ENCODE measurements at places on chromosomes 1 and 21.

- no peak for DNase-seq
Observed at GRCh38 chr1:214290424-214291037, 9.6 kb downstream of the SMYD2 start.

GRCh38 chr1:199010933-199011332 is 372.1 kb downstream of the PTPRC start:
- no peak for DNase-seq

DNA sequence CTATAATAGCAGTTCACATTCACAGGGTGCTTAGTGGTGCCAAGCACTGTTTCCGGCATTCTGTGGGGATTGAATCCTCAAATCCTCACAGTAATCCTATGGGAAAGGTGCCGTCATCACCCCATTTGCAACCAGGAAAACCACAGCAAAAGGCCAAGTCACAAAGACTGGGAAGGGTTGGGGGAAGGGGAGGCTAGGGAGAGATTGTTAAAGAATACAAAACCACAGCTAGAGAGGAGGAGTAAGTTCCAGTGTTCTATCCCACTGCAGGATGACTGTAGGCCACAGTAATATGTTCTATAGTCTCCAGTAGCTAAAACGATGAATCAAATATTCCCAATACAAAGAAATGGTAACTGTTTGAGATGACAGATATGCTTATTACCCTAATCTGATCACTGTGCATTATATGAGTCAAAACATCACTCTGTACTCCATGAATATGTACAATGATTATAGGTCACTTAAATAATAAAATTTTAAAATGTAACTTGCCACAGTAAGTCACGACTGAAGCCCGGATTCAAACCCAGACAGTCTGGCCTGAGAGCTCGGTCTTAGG is 256.8 kb downstream of the TOMM20 start:
- no peak for DNase-seq

DNA sequence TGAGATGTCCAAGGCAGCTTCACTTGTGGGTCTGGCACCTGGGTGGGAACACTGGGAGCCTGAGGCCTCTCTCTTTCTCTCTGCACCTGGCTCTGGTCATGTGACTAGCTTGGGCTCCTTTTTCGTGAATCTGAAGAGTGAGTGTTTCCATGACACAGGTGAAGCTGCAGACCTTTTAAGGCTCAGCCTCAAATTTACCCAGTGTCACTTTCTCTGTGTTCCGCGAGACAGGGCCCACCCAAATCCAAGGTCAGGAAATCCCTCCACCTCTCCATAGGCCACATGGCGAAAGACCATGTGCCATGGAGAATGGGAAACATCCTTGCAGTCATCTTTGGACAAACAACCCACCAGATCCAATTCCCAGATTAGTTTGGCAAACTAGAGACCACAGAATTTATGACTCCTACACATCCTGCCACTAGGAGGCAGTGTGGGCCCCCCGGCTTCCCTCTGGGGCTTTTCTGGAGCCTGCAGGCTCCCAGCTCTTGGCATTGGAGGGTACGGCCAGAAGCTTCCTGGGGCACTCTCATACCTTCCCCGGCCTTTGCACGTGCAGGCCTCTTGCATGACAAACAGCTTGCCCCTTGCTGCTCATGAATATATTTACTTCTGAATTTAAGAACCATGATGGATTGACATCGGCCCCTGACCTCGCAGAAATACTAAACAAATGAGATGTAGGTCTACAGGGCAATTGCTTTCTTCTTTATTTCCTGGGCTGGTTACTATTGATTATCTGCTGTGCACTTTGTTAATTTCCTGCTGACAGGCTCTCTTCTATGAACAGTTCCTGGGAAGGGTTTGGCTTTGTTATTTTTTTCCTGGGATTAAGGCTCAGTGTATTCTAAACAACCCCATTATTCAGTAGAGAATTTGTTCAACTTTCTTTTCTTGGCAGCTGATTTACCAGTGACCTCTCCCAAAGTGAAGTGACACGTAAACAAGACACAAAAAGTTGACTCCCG is 180.7 kb downstream of the KAZN start:
- DNase-seq, result peak; percentile 28

DNA sequence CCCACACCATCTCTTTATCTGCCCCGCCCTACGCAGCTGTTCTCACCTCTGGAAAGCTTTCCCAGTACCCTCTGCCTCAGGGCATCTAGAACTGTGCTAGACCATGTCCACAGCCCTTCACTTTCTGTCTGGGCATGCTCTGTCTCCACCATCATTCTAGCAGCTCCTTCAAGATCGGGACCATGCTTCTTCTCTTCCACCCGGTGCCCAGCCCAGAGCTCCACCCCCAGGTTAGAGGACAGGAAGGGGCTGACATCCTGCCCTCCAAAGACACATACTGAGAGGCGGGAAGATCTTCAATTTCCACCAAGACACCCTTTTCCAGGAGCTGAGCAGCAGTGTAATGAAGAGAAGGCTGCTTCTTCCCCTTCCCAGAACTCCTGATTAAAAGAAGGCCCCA is 27.7 kb upstream of the MEF2D start:
- no peak for DNase-seq

DNA sequence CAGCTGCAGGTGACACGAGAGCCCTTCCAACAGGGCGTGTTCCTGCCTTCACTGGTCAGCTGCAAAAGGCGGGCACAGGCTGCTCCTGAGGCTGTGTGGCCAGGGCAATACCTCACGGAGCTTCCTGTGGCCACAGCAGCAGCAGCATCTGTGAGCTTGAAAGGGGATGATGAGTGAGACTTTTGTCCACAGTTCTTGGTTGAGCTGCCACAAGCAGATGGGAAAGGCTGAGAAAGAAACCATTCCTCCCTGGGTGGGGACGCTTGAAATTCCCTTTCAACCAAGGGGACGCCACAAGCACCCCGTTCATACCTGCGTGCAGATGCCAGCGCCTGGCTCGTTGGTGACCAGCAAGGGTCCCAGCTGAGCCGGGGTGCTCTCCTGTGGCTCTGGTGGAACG is 37.6 kb downstream of the B3GALT5 start:
- no peak for DNase-seq

- no peak for DNase-seq
Observed at GRCh38 chr1:7535934-7536878, 234.9 kb upstream of the VAMP3 start.

DNA sequence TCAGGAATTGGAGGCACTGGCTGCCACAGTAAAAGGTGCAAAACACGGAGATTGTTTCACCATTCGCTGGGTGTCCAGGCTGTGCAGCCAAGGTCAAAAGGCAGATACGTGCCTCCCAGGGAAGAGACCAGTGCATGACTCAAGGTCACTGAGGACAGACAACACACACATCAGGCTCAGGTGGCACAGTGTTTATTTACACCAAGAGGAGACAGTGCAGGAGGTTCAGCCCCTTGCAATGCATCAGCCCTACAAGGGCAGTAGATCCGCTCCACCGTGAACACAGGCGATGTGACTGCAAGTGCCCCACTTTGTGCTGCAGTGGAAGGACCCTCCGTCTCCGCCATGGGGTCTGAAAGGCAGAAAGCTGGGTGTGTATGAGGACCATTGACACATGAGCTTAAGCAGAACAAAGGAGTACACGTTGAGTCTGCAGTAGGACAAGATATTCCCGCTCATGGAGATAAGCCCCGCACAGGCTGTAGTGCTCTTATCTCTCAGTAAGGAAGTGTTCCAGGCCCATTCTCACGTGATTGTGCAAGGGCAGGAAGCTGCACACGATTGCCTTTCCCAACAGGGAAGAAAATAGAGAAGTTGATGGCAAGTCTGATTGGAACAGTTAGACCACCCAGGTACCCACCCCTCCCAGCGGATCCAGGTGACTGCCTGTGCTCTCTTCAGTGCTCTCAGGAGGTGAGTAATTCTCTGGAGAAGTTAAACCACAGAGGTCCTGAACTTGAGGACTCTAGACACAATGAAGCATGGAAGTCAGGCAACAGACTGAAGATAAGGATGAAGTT is 37.5 kb upstream of the QSOX1 start:
- DNase-seq, result no peak

GRCh38 chr1:65009176-65009575 is 42.8 kb upstream of the JAK1 start:
- no peak for DNase-seq

- no peak for DNase-seq
Observed at GRCh38 chr1:162649583-162649982, 17.3 kb downstream of the DDR2 start.

- no peak for DNase-seq
Observed at GRCh38 chr21:42672699-42673458, 19.5 kb downstream of the PDE9A start.

- no peak for DNase-seq
Observed at GRCh38 chr1:11516961-11517635, 38.1 kb downstream of the DISP3 start.

GRCh38 chr1:237390823-237391222 is 348.8 kb downstream of the RYR2 start:
- no peak for DNase-seq

DNA sequence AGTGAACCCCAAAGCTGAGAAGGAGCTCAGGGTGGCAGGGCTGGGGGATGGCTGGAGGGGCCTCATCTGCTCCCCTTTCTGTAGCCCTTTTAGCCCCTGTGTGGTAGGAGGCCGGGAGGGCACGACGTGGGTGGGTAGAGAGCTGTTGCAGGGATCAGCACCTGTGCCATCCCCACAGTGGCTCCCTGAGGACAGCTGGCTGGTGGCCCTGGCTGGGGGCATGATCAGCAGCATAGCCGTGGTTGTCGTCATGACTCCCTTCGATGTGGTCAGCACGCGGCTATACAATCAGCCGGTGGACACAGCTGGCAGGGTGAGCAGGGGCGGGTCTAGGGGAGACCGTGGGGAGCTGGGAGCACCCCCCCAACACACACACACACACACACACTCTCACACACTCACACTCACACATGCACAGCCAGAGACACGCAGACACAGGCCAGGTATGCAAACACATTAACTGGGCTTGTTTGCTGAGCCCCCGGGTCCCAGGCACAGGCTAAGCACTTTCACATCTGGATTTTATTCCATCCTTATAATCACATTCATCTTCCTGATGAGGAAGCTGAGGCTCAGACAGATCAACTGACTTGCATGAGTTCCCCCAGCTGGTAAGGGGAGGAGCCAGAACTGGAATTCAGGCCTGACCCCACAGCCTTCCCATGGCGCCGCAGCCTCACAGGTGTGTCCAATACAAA is 2.5 kb downstream of the SLC25A34 start:
- no peak for DNase-seq

GRCh38 chr1:216888731-216889130 is 165.5 kb upstream of the ESRRG start:
- DNase-seq, result no peak

- no peak for DNase-seq
Observed at GRCh38 chr1:159663552-159663951, 50.8 kb downstream of the CRP start.

GRCh38 chr1:117582451-117582850 is 23.4 kb upstream of the TENT5C start:
- DNase-seq, result no peak

DNA sequence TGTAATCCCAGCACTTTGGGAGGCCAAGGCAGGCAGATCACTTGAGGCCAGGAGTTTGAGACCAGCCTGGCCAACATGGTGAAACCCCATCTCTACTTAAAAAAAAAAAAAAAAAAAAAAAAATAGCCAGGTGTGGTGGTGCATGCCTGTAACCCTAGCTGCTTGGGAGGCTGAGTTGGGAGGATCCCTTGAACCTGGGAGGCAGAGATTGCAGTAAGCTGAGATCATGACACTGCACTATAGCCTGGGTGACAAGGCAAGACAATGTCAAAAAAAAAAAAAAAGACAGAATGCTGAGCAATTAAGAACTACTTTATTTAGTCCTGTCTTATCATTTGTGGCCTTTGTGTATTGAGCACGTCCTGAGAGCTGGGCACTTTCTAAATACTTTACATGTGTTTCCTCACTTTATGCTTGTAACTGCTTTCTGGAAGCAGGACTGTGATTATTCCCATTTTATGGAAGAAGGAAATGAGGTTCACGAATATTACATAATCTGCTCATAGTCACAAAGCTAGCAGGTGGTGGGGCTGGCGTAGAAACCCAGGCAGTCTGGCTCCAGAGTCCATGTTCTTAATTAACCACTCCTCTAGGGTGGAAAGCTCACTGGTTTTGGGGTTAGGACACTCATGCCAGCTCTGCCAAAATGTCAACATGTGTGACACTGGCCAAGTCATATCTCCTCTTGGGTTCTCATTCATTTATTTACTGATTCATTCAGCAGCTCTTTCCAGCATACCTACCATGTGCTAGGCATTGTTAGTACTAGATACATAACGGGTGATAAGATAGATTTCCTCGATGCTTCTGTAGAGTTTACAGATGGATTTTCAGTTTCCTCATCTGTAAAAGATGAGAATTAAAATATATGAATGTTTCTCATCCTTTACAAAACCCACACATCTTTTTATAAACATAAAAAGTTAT is 57.7 kb downstream of the DDR2 start:
- DNase-seq, result no peak

DNA sequence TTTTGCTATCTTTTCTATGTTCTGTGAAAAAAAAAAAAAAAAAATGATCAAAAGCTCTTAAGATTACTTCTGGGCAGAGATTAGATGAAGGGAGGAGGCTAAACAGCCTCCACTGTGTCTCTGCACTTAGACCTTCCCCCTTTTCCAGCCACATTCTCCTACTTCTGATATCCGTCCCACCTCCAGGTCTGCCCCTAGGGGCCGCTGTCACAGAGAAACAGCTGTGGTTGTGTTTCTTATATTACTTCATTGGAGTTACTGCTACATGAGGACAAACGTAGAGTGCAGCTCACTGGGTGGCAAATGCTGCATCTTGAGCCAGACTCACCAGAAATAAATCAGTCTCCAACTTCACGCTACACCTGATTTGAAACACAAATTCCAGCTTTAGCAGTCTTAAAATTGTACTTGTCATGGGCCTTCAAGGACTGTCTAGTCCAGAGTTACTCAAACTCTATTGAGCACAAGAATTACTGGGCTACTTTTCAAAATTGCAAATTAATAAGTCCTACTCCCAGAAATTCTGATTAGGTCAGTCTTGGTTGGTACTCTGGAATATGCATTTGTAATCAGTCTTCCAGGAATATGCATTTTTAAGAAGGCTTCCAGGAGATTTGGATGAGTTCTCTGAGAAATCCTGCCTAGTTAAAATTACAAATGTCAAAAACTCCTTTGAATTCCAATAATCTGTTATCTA is 125.2 kb upstream of the PTBP2 start:
- peak; percentile 3 for DNase-seq

- DNase-seq, result no peak
Observed at GRCh38 chr1:198191117-198191516, 34.3 kb downstream of the NEK7 start.

GRCh38 chr1:97870589-97870988 is 50.2 kb downstream of the DPYD start:
- no peak for DNase-seq

DNA sequence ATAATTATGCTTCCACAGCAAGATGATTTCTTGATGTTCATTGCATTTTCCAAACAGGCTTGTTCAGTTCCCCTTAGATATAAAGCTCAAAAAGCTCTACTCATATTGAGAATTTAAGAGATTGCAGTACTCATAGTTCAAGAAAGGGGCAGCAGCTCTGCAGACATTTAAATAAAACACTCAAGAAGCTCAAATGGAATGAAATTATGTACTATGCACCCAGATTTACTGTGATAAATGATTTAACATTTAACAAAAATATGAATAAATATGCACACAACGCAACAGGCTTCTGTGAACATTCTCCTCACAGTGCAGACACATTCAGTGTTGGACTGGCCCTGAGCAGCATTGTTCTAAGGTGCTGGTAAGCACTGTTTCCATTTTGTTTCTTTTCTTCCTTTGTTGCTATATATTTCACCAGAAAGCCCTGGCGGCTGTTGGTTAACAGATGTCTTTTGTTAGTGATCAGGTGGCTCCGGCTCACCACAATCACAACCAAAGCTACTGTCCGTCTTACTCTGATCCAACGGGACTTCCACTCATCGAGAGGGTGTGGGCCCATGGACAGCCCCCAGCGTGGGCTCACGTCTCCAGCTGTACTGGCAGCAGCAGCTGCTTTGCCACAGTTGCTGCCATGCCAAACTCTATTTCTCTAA is 1440.3 kb downstream of the NCAM2 start:
- no peak for DNase-seq

All from stimulated activated CD4-positive, alpha-beta T cell treated with anti-CD3 and anti-CD28 coated beads, Interleukin-2, amount 100 ng/mL, for 48 hours (primary cell).